ENCODE measurements at places on chromosomes 7 and 10.
A peak's percentile ranks its signal among the peaks of the same experiment; 100 is the strongest.

GRCh38 chr10:51685768-51686167, 13.6 kb downstream of the CSTF2T start:
- DNase-seq: no peak

DNA sequence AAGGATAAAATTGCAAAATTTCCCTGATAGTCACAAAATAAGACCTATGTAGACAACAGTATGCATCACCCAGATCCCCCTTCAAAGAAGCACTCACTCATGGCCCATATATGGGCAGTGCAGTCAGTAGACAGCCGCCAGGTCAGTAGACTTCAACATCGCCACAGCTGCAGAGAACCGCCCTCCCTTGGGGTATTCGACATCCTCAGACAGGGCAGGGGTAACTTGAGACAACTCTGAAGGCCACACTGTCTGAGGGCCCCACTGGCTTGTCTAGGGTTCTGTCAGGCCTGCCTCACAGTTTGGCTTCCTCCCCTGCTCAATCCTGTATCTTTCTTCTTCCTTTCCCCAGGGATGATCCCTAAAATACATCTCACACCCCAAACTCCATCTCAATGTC, 172.3 kb downstream of the IMMP2L start:
- DNase-seq: no peak

DNA sequence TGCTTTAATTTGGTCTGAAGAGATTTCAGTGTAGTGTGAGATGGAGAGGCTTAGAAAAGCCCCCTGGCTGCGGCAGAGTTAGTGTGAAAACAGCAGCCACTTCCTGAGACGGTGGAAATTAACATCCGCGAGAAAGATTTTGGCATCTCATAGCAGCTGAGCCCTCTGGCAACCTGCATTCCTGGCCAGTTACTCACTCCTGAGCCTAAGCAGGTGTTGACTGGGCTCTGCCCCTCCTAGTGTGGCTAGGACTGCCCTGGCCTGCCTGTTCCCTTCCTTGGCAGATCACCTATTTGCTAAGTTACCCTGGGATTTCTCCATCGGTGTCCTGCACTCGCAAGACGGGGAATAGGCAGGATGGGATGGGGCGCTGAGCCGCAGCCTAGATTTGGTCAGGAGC, 57.6 kb upstream of the LMTK2 start:
- no peak for DNase-seq

- no peak for DNase-seq
Measured at GRCh38 chr10:43027331-43027955, 49.4 kb upstream of the RET start.

DNA sequence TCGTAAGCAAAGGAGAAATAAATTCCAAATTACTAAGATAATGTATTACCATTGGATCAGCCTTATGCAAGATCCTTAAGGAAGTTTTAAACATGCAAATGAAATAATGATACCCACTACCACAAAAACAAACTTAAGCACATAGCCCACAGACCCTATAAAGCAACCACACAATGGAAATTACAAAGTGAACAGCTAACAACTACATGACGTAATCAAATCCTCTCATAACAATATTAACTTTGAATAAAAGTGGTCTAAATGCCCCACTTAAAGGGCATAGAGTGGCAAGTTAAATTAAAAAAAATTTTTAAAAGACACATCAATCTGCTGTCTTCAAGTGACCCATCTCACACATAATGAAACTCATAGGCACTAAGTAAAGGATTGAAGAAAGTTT, 397.3 kb upstream of the SEMA3A start:
- DNase-seq: no peak

GRCh38 chr7:142866361-142867096, 11.7 kb downstream of the EPHB6 start:
- DNase-seq: peak; percentile 33

GRCh38 chr7:50793120-50793946, 10.6 kb upstream of the GRB10 start:
- peak; percentile 77 for DNase-seq

GRCh38 chr7:140645166-140645900, 4.7 kb upstream of the DENND2A start:
- DNase-seq: no peak

DNA sequence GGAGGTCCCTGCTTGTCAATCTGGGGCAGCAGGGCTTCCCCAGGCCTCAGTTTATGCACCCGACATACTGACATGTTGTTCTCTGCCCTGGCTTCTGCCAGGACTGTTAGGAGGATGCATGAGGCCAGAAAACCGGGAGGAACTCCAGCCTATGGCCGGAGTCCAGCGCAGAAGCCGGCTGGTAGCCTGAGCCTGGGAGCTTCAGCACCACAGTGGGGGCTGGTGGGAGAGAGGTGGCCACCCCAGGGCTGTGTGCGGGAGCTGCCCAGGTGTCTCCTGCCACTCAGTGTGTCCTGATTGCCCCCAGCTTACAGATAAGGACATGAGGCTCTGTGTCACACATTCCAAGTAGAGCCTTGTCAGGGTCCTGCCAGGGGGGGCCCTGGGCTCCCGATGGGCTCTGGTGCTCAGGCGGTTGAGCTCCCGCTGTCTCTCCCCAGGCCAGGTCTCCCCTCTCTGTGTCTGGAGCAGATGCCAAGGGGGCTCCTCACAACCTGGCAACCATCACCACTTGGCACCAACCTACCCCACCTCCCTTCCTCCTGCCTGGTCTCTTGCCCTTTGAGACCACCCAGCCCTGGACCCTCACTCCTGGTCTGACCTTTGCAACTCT, 32.3 kb downstream of the PPIF start:
- no peak for DNase-seq

GRCh38 chr7:7438851-7439250, 96.8 kb downstream of the COL28A1 start:
- DNase-seq: peak; percentile 73

GRCh38 chr10:67603701-67604100, 92.3 kb downstream of the CTNNA3 start:
- DNase-seq: peak; percentile 40

- peak; percentile 73 for DNase-seq
Measured at GRCh38 chr7:111532625-111533024, 29.7 kb downstream of the IMMP2L start.
